ENCODE measurements at places on chromosomes 3 and 15. TPM values are rescaled to one million over a fixed set of nuclear protein-coding genes. Genes with fewer than 3 reads are reported as not detected.

The TIPIN gene
- 5.9 TPM for total RNA-seq

The MAPK6 gene
- total RNA-seq, result 73.9 TPM

The ARL8B gene
- total RNA-seq, result 68.5 TPM

The MYRIP gene
- total RNA-seq, result 7.2 TPM

The P4HTM gene
- total RNA-seq, result 40.2 TPM

The GABRR3 gene
- total RNA-seq, result not detected

The EPHB1 gene
- 0.64 TPM for total RNA-seq

The PLSCR2 gene
- total RNA-seq, result 0.82 TPM

Measured in mucosa of descending colon (tissue), 3 donors.